ENCODE measurements at places on chromosomes 16 and 17.
A peak's percentile ranks its signal among the peaks of the same experiment; 100 is the strongest.

GRCh38 chr17:51842763-51843162 is 315.8 kb downstream of the CA10 start:
- no peak for DNase-seq

GRCh38 chr17:42180922-42181850 is at the start of gene KCNH4:
Gene KCNH4, minus strand, starts transcription at chr17:42181142. Its CDS starts 197 bp downstream, at chr17:42180945.
- peak; percentile 34 for DNase-seq

DNA sequence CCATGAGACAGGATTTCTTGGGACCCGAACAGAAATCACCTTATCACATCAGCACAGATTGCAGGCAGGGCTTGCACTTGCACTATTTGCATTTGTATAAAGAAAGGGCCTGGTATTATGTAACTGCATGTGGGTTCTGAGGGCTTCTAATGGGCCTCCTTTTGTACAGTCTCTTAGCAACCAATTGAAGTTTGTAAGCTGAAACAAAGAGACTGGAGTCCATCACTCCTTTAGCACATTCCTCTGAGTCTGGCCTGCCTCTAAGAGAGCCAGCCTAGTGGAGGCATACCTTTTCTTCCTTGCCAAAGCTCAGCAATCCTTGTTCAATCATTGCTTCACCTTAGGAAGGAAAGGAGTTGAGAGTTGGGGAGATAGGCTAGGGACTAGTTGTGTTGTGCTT is 387.1 kb downstream of the XYLT1 start:
- no peak for DNase-seq

- DNase-seq, result no peak
Observed at GRCh38 chr16:89741342-89742014, 20.1 kb downstream of the ZNF276 start.

Data from HCT116 (cell line).